ENCODE measurements at places on chromosomes 5 and 9.

- DNase-seq, result no peak
Observed at GRCh38 chr9:98977246-98977714, 33.6 kb downstream of the COL15A1 start.

DNA sequence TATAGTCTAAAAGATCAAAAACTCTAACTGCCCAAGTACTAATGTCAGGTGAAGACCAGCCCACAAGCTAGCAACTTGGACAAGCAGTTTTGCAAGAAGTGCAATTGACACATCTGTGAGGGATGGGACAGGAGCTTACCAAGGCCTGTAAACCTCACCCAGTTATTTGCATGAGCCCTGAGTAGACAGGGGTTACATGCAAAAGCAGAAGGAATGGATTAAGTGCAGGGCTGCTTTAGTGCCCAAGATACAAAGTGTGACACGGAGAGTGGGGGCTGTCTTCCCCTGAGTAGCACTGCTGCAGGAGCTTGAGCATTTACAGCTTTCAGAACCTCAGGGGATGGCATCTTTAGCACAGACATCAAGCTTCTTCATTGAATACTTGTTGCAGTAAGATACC, 286.7 kb downstream of the ELAVL2 start:
- no peak for DNase-seq

GRCh38 chr5:107776922-107777740, 106.4 kb upstream of the EFNA5 start:
- DNase-seq, result no peak

DNA sequence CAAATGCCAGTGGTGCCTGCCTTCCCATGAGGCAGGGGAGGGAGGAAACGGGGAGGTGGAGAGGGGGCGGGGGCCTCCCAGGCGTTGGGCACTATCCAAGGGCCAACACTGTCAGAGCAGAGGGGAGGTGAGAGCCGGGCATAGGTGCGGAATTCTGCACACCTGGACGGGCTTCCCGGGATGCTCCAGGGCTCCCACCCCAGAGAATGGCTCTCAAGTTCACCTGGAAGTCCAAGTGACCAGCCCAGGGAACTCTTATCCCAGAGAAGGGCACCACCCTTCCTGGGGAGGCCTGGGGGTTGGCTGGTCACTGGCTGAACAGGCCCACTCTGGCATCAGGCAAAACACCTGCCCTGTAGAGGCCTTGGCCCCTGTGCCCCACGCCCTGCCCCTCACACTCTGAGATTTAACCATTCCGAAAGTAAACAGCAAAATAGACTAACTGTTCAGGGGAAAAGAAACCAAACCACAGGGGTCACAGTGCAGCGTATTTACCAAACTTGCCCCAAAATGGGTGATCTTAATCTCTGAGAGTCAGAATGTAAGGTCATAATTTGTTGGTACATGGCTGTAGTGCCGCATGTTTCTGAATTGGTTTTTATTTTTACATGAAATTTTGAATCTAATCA, 2.7 kb downstream of the CSF2 start:
- no peak for DNase-seq

- no peak for DNase-seq
Observed at GRCh38 chr5:4359847-4360246, 764.2 kb downstream of the IRX1 start.

GRCh38 chr5:96067251-96067650, 105.6 kb upstream of the ELL2 start:
- DNase-seq, result peak; percentile 18

GRCh38 chr9:91248707-91249106, 113.0 kb downstream of the AUH start:
- DNase-seq, result no peak

DNA sequence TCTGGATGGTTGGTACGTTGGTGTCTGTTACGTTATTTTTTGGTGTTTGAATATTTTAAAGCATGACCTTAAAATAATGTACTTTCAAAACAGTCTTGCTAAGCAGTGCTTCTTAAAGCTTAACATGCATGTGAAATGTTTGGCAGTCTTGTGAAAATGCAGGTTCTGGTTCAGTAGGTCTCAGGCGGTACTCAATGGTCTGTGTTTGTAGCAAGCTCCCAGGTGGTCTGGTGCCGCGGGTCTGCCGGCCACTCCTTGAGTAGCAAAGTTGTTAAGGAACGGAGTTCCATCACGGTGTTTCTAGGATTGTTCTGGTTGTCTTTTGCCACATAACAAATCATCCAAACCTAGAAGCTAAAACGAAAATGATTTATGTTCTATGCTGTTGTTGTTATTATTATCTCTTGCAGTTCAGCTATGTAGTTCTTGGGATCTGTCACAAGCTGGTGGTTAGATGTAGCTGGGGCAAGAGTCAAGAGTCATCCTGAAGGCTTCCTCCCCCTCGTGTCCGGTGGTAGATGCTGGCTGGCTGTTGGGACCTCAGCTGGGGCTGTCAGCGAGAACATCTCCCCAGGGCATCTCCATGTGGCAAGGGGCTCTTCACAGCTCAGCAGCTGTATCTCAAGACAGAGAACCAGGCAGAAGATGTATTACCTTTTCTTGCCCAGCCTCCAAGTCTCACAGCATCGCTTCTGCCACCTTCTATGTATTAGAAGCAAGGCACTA, 186.8 kb downstream of the PALM2AKAP2 start:
- no peak for DNase-seq

DNA sequence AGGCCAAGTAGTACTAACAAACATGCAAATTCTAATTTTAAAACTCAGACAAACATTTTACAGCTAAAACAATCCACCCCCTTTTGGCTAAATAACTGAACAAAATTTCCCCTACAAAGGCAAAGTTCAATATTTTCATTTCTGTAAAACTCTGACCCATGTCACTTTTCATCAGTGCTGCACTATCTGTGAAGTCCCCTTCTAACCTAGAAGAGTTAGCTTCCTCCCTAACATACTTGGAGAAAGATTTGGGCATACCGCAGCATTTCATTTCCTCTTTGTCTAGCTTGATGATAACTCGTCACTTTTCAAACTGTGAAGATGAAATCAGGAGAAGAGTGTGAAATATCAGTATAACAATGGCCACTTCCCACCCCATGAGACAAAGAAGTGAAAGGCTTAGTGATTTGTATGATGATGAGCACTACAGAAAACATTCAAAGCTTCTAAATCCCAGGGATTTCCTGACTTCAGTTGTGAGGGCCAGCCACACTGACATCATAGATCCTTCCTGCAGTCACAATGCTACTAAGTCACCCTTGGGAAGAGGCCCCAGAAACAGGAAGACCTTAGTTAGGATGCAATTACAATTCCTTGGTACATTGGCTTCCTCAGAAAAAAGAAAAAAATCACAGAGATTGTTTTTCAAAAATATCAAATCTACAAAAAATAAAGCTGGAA, at the start of gene FAM81B:
Gene FAM81B (plus strand): TSS at position 555 of the 681 bp plus-strand sequence. CDS start 24 bp downstream, at position 579.
- no peak for DNase-seq

DNA sequence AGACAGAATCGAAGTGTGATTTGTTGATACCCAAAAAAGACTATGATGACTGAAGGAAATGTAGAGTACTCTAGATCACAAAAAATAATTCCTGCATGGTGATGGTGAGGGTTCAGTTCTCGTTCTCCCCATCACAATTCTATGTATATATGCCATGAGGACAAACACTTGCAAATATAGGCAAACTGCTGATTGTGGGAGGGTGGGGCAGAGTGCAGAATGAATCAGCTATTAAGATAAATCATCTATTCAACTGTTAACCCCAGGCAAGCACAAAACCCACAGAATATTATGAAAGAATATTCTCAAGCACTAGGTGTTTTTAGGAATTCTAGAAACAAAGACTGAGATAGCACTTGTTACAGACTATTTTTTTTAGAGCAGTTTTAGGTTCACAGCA, 13.9 kb upstream of the UBLCP1 start:
- DNase-seq, result no peak

Data from GM03348 (cell line).